ENCODE measurements at places on chromosomes 1 and 21.

DNA sequence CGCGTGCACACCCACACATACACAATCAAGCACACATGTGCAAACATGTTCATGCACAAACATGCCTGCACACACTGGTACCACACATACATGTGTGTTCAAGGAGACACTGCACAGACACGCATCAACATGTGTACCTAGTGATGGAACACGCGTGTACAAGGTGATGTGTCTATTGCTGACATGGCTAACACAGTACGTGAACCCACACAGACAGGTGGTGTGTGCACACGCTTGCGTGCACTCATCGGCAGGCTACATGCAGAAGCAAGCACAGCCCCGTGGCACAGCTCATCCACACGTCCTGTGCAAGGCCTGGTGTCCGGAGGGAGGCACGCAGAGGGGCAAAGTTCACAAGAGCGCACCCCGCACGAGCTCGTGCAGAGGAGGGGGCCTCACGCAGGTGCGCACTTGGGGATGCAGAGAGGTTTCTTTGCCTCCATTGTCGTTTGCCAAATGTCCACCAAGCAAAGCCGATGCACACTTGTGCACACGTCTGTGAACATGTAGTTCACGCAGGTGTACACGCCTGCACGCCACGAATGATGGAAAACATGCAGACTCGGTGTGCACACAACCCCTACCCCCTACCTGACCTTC is 969 bp downstream of the ACAP3 start:
- no peak for DNase-seq

DNA sequence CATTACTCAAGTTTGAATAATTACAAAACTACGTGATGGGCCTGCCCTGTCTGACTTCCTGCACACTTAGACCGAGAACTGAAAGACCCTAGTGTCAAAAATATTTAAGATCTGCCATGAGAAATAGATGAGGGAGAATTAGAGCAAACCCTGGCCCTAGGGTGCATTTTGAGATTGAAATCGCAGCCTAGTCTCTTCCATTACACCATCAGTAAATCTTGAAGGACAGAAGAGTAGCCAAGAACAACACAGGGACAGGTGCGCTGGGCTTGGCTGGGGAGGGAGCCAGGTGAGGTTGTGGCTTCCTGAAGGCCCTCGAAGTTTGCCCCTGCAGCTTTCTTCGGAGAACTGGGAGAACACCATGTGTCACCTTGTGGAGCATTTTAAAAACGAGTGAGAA is 36.7 kb upstream of the KIF26B start:
- no peak for DNase-seq

- DNase-seq = no peak
Observed at GRCh38 chr1:56200442-56200841, 378.9 kb downstream of the PLPP3 start.

DNA sequence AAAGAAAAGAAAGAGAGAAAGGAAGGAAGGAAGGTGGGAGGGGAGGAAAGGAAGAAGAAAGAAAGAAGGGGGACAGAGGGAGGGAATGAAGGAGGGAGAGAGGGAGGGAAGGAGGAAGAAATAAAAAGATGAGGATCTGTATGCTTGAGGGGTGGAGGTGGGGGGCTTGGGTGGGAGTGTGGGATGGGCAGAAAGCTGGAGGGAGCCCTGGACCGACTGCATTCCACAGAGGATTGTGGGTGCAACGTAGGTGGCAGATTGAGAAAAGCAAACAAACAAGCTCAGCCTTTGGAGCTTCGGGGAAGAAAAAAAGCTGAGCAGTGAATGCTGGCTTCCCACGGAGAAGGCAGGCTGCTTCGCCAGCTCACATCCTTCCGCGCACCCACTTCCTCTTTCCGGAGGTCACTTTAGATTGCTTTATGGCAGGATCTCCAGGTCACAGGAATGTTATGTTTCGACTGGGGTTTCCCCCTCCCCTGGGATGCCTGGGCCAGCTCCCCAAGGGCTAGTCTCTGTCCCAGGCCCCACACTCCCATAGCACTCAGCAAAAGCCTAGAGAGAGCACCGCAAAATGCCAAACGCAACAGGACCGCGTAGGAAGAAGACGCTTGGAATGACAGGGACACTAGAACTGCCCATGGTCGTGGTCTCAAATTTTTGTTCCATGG is 20.7 kb upstream of the LGALS8 start:
- peak; percentile 64 for DNase-seq

DNA sequence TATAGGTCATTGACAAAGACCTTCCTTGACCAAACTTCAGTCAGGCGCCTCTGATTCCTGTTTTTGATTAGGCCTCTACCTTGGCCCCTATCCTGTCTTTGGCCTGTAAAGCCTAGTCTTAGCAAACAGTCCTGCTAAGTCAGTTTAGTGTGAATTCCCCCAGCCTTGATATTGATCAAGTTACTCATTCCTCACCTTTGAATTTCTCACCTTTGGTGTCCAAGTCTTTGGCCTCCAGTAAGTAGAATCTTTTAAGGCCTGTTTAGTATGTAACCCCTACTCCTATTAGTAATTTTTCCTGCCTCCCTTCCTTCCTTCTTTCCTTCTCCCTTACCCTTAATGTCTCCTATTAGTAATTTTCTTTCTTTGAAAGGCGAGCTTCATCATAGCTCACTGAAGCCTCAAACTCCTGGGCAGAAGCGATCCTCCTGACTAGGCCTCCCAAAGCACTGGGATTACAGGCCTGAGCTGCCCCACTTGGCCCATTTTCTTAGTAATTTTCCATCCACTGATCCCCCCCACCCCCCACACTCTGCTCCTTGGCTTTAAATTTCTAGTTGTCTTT is 13.0 kb upstream of the ZNF692 start:
- no peak for DNase-seq

- DNase-seq = no peak
Observed at GRCh38 chr1:209670441-209671082, 4.7 kb upstream of the G0S2 start.

DNA sequence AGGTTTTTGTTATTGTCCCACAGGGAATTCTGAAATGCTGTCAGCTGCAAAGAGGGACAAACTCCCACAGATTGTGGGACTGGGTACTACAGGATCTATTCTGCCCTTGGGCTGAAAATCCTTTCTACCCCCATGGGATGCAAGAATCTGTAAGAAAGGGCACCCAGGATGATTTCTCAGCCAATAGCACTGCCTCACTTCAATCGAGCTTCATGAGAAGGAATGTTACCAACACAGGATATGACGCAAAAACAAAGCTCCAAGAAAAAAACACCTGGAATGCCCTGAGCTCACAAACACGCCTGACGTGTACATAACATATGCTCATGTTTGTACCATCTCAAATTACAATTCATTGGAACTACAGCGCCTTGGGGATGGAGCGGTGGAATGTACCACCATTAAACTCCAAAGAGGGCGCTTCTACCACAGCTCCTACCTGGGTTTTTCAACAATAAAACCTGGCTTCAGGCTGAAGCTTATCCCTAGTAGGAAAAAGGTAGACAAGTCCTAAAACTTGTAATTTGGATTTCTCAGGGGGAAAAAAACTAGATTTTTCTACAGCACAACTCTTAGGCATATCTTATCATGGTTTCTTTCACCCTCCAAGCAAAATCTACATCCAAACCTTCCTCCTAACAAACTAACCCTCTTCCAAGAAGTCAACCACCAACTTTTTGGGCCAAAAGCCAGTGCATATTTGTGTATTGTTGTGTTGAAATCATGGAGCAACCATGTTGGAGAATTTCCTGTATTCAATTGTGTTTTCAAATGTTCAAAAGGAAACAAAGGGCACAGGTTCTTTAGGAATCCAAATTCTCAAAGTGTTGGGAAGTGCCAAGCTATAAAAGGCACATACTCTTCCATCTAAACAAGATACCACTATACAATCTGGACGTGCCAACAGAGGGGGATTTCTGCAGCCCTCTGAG is 78.9 kb downstream of the TGFBR3 start:
- DNase-seq = no peak

DNA sequence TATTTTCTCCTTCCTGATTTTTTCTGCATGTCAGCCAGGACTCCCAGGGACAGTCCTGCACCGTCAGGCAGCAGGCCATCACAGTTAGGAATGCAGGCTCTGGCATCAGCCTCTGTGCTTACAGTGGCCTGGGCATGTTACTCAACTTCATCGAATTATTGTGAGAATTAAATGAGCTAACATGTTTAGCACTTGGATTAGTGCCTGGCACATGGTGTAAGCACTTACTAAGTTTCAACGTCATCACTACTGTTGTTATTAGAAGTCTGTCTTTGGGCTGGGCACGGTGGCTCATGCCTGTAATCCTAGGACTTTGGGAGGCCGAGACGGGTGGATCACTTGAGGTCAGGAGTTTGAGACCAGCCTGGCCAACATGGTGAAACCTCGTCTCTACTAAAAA is 45.1 kb downstream of the SCCPDH start:
- peak; percentile 67 for DNase-seq

DNA sequence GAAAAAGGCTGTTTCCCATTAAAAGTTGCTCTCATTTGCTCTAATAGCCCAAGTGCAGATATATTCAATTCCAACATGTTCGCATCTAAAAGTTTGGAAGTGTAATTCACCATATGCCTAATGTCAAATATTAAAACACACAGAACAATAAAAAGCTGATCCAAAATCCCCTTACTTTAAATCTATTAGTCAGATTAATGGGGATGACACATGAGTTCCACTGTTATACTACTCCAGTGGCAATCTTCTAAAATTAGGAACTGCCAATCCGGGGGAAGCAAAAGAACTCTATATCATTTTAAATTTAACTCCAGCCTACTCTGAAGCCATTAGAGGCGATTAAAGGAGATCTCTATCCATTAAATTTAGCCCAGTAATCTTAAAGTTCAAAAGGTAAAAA is 317.1 kb downstream of the NTNG1 start:
- no peak for DNase-seq

- no peak for DNase-seq
Observed at GRCh38 chr1:107748531-107748930, 216.4 kb downstream of the VAV3 start.

- peak; percentile 75 for DNase-seq
Observed at GRCh38 chr1:234933475-234933874, 195.2 kb downstream of the TOMM20 start.

GRCh38 chr1:24362982-24363614 is 43.9 kb downstream of the GRHL3 start:
- peak; percentile 41 for DNase-seq

DNA sequence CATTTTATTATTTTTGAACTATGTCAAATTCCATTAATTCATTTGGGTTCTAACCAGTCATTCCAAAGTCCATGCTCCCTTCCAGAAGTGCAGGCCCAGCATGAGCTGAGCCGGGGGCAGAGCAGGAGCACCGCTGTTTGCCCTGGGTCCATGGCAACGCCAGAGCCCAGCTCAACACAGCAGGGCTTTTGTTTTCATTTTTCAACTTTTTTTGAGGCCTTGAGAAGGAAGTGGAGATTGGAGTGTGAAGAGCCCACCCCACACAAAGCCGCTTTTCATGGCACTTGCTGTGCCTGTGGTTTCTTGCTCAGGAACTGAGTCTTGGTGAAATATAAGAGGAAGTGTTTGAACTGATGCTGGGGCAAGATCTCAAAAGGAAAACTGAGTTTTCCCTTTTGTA is 13.2 kb upstream of the PRMT2 start:
- DNase-seq = peak; percentile 56

- DNase-seq = no peak
Observed at GRCh38 chr1:94912263-94913184, 14.4 kb downstream of the CNN3 start.

- no peak for DNase-seq
Observed at GRCh38 chr1:164137273-164137925, 421.6 kb upstream of the PBX1 start.

GRCh38 chr1:23720256-23720995 is 22.8 kb upstream of the ELOA start:
- no peak for DNase-seq

DNA sequence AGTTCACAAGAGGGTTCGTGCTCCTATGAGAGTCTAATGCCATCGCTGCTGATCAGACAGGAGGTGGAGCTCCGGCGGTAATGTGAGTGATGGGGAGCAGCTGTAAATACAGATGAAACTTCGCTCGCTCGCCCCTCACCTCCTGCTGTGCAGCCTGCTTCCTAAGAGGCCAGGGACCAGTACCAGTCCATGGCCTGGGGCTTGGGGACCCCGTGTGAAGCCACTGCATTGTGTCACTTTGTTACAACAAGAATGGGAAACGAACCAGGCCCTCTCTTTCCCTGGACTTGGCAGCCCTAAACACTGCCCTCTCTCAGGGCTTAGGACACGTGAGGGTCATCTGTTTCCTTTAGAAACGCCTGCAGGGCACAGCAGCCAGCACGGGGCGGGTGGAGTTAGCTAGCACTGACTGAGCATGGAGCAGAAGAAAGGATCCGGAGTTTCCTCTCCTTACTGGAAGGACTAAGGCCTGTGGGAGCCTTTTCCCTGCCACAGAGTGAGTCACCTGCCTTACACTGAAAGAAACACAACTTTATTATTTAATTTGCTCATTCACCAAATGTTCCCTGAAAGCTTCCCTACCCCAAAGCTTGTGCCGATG is 185.2 kb upstream of the TMEM51 start:
- DNase-seq = peak; percentile 57

- no peak for DNase-seq
Observed at GRCh38 chr1:153733970-153734369, 6.1 kb downstream of the INTS3 start.

DNA sequence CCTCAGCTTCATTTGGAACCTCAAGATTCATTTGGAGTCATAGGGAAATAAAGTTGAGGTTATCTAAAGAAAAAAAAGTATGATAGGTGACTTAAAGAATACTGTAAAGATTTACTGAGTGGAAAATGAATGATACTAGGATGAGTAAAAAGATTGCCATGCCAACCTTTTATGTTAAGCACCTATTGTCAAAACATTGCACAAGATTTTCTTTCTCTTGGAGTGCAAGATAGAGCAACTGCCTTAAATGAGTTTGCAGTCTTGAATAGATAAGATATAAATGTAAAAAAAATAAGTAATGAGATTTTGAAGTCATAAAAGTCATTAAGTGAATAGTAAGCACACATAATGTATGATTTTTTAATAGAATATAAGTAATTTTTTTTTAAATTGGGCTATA is 5.1 kb upstream of the ANGPTL1 start:
- DNase-seq = no peak

GRCh38 chr1:87204441-87204840 is 124.2 kb upstream of the LMO4 start:
- DNase-seq = no peak

- DNase-seq = no peak
Observed at GRCh38 chr21:35426897-35427296, 377.8 kb upstream of the RUNX1 start.

- DNase-seq = no peak
Observed at GRCh38 chr1:235513495-235514366, 9.5 kb upstream of the B3GALNT2 start.

DNA sequence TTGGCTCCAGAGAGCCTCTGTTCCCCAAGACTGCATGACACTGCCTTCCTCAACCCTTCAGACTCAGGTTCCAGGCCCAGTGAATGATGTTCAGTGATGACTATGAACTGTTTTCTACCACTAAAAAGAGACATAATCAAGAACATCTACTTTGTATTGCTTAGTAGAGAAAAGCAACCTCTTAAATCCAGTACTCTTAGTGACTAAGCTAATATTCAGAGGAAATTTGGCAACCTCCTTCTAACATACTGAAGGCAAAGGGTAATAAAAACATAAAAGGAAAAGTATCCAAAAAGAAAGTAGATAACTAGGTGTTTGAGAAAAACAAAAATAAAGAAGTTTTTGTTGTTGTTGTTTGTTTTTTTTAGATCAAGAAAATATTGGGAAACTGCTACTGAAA is 153.3 kb upstream of the RUNX1 start:
- DNase-seq = no peak

Measured in left ventricle myocardium superior (tissue), 1 donor.